ENCODE measurements at places on chromosomes 16 and 17.
A peak's percentile ranks its signal among the peaks of the same experiment; 100 is the strongest.

GRCh38 chr16:53809088-53809932 lies 105.4 kb downstream of the FTO start:
- no peak for DNase-seq

GRCh38 chr17:38560503-38561318 lies 45.0 kb downstream of the SRCIN1 start:
- DNase-seq, result no peak

DNA sequence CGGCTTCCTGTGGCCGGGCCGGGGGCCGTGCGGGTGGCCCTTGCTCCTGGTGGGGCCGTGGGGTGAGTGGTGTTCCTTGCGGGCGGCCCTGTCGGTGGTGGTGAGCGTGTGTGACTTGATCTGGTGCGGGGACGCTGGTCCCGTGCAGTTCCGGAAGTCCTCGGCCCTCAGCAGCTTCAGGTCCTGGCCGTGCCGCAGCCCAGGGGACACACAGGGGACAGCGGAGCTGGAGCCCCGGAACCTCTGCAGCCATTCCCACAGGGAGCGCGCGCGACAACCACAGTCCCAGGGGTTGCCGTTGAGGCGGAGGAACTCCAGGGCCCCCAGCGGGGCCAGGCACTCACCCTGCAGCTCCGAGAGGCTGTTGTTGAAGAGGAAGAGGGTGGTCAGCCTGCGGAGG lies 88.4 kb downstream of the RTN4RL1 start:
- DNase-seq, result no peak

- peak; percentile 31 for DNase-seq
These were observed 2.8 kb upstream of the PYCR1 start for GRCh38 chr17:81939881-81940385.

DNA sequence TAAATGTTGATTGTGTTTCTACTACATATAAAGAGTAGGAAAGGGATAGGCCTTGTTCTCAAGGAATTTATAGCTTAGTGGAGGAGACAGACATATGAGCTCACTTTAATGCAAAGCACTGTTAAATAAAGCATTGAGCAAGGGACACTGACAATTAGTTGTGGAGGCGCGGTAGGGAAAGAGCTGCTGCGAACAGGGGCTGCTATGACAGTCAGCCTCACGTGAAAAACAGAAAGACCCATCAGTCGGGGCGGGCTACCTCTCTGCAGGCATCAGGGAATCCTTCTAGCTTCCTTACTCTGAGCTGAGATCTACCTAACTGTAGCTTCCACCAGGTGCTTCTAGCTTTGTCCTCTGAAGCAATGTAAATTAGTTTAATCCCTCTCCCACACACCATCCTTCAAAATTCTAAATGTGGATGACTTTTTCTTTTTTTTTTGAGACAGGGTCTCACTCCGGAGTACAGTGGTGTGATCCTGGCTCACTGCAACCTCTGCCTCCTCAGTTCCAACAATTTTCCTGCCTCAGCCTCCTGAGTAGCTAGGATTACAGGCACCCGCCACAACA lies 129.9 kb upstream of the ZFHX3 start:
- DNase-seq, result no peak

DNA sequence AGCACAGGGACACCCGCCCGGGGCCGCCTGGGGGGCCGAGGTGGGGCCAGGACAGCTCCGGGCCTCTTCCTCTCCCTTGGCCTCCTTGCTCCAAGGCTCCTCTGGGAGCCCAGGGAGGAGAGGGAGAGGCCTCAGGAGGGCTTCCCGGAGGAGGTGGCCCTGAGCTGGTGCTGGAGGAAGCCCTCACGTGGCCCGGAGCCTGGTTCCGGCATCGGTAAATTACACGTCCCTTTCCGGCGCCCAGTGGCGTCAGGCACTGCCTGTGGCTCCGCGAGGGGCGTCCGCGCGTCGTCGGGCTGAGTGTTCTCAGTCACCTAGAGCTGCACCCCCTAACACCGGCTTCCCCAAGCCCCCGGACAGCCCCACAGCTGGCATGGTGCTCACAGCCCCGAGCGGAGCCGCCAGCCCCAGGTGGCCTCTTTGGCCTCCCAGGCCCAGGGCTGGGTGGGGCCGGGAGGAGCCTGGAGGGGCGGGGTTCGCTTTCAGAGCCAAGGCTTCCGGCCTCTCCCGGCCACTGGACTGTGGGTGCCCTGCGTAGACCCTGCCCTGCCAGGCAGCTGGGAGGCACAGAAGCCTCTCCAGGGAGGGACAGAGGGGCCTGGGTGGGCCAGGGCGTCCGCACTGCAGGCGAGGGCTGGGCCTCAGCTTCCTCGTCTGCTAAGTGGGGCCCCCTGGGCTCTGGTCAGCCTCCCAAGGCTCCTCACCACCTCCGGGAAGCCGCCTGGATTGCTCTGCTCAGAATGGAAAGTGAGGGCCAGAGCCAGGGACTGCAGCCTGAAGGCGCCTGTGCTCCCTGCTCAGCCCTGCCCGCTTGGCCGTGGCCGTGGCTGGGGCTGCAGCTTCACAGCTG lies 27.9 kb upstream of the SSTR5 start:
- no peak for DNase-seq

DNA sequence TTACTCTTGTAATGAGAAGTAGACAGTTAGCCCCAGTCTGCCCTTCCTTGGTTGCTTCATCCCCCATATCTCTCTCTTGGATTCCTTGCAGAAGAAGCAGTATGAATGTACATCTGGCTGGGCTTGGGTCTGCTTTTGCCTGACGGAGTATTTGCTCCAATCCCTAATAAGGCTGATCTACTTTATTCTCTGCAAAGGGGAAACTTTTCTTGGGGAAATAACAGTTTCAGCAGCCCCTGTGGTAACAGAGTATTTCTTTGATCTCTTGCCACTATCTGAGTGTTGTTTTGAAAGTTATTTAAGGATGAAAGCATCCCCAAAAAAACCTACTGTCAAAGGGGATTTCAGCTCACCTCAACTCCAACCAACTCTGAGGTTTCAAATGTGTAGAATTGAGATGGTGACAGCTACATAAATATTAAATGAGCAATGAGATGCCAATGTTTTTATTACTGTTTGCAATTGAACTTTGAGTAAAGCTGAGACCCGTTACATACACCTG lies 168.9 kb upstream of the NOG start:
- DNase-seq, result no peak

DNA sequence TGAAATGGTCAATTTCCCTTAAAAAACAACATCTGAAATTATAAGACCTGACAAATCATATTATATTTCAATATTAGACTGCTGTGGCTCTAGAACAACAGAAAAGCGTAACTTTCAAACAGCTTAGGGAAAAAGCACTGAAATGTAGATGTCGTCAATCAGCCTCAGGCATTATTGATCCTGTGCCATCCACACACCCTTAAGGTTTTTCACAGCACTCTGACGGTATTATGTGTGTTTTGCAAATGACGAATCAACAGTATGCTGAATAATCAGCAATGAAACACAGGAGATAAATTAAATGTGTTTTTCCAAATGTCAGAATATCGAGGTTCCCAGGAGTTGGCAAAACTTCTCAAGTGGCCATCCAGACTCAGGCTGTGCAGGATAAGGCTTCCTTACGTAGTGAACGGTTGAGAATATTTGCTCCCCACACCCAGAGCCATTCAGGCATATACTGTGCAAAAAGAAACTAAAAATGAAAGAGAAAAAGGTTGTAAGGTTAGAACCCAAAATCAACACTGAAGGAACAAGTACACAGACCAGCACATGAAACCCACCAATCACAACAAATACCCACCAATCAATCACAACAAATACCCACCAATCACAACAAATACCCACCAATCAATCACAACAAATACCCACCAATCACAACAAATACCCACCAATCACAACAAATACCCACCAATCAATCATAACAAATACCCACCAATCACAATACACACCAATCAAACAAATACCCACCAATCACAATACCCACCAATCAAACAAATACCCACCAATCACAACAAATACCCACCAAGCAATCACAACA lies 7.7 kb upstream of the MBTPS1 start:
- DNase-seq, result no peak

DNA sequence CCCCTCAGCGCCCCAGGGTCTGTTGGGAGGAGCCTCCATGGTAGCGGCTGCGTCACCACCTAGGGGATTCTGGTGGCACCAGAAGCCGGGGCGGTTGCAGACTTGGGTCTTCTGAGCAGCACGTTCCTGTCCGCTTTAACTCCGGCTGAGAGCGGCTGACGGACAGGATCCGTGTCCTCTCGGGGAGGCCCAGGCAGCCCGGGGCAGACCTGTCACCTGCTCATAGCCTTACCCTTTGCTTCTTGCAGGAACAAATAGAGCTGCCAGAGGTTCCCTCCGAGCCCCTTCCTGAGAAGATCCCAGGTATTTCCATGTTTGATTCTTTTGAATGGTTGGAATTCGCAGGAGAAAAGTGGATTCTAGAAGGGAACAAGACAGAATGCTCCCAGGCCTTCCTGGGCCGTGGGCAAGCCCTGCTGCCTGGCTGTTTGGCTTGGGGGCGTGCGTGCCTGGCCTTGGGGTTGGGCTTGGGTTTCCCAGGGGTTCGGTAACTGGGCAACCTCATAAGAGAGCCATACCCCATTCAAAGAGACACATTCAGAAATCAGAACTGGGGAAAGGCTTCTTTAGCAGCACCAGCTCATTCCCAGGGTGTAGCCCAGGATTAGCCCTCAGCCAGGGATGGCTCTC lies 6.6 kb downstream of the CHMP6 start:
- no peak for DNase-seq

DNA sequence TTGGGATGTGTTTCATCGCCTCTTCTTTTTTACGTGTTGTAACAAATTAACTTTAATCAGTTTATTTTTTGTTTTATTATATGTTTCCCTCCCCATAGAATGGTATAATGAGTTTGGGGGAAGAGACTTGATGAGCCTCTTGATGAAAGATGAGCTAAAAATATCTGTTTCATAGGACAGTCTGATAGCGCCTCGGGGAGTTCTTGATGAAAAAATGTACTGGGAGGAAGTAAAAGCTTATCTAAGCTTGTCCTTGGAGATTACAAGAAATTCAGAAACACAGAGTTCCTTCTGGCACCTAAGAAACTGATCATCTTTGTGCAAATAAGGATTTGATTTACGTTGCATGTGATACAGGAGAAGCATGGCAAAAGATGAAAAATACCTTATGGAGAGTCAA lies 350.2 kb upstream of the CDH8 start:
- DNase-seq, result no peak

- DNase-seq, result no peak
These were observed 257.5 kb downstream of the CDH11 start for GRCh38 chr16:64864232-64864809.

DNA sequence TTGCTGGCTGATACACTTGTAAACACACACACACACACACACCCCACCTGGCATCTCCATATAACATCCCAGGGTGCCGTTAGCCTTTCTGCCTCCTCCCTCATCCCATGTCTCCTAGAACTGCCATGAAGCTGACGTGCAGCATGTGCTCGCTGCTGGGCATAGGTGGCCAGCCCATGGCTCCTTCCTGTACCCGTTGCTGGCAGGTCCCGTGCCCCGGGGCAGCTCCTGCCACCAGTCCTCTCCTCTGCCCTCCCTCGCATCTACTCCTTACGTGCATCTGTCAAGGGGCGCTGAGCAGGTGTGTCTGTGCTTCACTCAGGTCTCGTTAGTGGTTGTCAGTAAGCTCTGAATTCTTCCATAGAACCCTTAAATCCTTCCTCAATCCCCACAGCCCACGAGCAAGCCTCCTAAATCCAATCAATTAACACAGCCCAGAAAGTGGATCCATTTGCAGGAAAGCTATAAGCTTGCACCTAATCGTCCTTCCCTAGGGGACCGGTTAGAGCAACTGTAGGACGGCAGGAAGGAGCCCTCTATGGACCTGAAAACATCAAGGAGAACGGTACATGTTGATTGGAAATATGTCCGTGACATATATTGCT lies 218.1 kb upstream of the FOXF1 start:
- no peak for DNase-seq

DNA sequence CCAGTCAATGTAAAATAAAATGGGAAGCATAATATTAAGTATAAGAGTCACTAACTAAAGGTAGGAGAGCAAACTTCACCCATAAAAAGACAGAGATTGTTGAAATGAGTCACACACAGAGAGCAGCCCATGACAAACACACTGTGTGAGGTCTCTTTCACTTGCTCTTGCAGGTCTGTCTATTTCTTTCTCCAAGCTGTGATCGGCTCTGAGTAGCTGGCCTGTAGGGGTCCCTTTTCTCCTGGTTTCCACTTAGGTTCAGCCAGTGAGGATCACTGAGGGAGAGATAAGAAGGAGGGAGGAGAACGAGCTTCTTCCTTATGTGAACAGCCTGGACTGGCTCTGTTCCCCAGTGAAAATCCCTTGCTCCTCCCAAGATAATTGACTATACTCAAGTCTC lies 133.7 kb upstream of the HS3ST3A1 start:
- no peak for DNase-seq

- no peak for DNase-seq
These were observed 7.0 kb downstream of the G6PC3 start for GRCh38 chr17:44077595-44077909.

- DNase-seq, result no peak
These were observed 329 bp upstream of the NLE1 start for GRCh38 chr17:35142467-35142796.

DNA sequence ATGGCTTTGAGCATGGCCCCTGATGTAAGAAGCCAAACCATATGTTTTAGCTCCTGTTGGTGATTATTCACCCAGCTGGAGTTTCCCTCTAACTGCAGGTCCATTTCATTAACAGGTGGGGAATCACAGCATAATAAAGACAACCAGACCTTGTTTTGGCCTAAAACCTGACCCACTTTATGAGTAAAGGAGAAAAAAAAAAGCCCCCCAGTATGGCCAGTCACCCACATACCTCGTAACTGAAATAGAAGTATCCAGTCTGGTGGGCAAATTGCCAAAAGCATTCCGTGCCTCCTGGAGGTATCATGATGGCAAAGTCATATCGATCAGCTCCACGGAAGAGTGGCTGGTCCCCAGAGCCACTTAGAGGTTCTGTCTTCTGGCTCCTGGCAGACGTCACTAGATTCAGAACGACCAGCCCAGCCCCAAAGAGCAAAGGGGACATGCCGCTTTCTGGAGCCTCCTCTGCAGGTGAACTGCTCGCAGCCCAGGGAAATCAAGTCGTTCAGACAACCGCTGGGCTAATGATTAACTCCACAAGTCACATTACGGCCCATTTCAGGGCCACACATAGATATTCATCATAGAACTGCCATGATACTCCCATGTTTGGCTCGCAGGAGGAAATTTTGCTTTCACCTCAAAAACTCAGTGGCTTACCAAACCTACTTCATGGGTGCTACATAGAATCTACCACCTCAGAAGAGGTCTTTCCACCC lies at the start of gene TMED6:
TSS of gene TMED6 (minus strand) at position 478 of the 719 bp plus-strand sequence. CDS start at position 445, 33 bp downstream.
- DNase-seq, result no peak

Measured in substantia nigra (tissue), 51 donors.